ENCODE measurements at places on chromosomes 6 and 20.

DNA sequence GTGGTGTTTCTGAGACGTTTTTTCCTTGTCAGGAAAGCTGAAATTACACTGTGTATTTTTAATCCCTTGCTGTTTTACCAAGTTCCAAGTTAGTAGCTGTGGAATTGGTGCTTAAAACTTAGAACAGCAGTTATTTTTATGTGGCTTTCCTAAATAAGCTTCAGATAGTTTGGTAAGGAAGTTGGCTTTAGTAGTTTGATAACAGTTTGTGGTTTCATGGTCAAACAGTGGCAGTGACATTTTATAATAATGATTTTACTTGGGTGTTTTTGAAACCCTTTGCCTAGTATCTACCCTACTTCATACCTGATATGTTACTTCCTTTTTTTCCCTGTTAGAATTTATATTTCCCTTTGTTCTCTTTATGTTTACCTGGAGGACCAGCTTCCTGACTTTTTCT lies 164.9 kb downstream of the JARID2 start:
- no peak for DNase-seq

- DNase-seq, result no peak
These were observed 256.8 kb downstream of the SYNE1 start for GRCh38 chr6:152380351-152380767.

DNA sequence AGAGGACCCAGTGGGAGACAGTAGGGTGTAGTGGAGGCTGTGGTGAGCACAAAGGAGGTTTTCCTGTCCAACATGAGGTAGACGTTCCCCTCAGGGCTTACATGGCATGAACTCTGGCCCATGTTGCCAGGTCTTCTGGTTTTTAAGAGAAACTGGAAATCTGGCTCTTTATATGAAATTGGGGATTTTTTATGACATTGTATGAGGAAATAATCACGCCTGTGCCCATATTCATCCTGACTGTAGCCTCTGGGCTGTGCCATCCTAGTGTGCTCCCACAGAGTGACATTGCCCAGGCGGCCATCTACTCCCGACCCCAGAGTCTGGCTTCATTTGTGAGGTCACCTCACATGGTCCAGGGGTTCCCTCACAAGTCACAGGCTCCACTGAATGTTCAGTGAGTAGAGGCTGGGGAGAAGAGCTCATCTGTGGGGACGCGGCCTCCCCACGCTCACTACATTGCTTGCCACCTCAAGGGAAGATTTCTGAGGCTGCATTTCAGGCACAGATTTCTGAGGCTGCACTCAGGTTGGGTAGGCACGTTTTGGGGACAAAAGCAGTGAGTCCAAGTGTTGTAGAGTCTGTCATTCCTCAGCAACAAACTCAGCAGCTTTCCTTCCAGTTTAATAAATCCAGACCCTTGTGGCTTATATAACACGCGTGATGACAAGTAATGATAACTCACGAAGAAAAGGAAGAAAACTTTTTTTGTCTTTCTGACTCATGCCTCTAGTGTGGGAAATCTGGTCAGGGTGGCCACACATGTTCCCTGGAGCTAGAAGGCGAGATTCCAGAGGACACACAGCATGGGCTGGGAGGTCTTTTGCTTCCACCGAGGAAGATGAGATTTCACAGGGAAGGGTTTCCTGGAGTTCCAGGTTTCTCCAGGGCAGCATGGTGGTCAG lies 41.7 kb downstream of the SLC24A3 start:
- DNase-seq, result no peak

DNA sequence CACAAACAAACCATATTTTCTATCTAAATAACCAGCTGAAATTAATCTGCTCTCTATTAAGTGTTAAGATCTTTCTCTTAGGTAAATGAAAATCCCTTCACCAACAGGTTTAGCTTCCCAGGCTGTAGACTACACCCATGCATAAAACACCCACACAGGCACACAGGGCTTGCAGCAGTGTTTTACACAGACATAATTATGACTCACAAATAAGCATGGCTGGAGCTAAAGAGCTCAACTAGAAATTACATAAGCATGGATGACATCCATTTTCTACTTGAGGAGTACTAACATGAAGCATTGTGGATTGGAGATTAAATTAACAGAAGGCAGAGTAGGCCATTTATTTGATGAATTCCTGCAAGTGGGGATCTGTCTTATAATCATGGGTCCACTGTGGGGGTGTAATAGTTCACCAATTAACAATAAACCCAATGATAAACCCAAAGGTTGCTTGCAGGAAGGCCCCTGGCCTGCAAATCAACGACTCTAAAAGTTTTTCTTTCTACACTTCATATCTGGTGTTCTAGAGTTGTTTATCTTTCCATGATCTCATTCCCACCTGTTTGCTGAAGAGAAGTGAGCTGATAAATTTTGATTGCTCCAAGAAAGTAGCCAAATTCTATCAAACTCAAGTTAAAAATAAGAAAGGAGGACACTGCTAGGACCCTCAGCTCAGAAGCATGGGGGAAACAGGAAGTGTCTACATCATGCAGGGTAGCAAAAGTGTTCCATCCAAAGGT lies 33.8 kb upstream of the E2F3 start:
- DNase-seq, result no peak

- DNase-seq, result no peak
These were observed 10.2 kb downstream of the STX11 start for GRCh38 chr6:144160431-144161005.

DNA sequence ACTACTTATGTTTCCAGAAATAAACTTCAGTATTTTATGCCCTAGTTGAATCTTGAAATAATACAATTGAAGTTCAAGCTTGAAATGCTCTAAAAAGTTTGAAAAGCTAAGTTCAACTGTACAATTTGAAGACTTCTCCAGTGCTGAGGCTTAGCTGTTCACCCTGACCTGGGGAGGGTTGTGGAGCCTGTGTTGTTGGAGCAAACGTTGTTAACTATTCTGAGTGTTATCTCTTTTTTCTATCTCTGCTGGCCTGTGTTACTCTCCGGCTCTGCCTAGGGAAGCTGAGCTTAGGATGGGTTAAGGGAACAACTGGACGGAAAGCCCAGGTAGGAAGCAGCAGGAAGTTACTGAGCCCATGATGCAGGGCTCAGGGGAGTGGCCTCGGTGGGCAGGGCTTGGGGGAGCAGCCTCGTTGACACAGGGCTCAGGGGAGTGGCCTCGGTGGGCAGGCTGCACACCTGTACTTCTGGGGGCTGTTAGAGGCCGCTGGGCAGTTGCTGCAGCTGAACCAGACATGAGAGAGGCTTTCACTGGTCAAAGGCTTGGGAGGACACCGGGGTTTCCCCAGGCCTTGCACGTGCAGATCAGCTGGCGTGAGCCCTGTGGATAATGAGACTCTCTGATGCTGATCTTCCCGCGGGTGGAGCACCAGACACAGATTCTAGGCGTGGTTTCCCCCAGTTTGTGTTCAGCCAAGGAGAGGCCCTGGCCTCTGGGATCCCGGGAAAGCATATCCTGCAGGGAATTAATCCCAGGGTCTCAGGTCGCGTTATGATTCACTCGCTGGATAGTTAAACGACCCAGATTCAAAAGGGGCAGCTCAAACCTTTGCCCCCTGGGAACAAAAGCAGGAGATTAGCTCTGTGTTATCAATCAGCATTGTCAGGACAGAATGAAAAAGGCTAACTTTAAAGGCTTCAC lies 58.9 kb downstream of the ERMARD start:
- DNase-seq, result no peak
